Stimulated activated naive CD8-positive, alpha-beta T cell treated with anti-CD3 and anti-CD28 coated beads, Interleukin-15, Interleukin-2, amounts not matched to agents 100 U/mL and 50 U/mL, for 24 hours (primary cell): ENCODE measurements at places on chromosomes 3 and 15.
A peak's percentile ranks its signal among the peaks of the same experiment; 100 is the strongest.

- no peak for DNase-seq
Measured at GRCh38 chr15:36599620-36600433, 20.4 kb downstream of the CDIN1 start.

- DNase-seq = no peak
Measured at GRCh38 chr3:74403307-74403706, 211.2 kb downstream of the CNTN3 start.

GRCh38 chr15:65289261-65289854 is 2.7 kb upstream of the PARP16 start:
- DNase-seq = no peak

DNA sequence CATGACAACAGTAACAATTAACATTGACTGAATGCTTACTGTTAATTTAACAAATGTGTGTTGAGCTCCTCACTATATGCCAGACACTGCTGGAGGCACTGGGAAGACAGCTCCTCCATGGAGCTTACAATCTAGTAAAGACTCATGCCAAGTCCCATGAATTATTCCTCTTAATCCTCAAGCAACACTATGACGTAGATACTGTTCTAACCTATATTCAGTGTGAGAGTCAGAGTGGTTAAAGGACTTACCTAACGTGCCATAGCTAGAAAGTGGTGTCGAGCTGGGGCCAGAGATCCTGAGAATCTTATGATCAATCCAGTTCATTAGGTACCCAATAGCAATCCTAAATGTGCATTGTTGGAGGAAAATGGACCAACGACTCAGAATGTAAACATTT is 43.6 kb downstream of the MYO1E start:
- DNase-seq = no peak

DNA sequence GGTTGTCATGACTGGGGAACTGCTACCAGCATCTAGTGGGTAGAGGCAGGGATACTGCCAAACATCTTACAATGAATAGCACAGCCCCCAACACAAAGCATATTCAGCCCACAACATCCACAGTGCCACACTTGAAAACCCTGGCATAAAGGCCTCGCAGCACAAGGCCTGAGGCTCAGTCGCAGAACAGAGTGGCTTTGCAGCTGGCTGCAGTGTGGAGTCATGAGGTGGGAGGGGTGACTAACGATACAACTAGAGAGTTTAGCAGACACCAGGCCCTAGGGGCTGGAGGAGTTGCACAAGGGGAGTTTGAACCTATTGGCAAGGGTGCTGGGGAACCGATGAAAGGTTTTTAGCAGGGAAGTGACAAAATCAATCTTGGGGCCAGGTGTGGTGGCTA is 32.1 kb downstream of the GRK7 start:
- DNase-seq = peak; percentile 35

DNA sequence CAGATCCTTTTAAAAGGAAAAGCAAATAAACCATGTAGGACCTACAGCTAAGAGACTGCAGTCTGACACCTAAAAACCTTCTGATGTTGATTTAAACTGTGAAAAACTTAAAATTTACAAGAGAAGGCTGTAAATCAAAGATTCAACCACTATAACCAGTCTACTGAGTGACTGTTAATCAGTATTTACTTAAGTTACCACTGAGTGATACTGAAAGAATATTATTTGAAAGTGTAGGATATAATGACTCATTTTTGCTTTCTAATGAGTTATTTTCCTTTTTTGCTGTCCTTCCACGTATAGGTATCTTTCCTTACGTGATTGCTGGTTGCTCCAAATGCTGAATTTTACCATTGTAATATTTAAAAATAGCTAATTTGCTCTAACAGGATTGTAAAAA is 44.6 kb downstream of the RFX7 start:
- DNase-seq = no peak

DNA sequence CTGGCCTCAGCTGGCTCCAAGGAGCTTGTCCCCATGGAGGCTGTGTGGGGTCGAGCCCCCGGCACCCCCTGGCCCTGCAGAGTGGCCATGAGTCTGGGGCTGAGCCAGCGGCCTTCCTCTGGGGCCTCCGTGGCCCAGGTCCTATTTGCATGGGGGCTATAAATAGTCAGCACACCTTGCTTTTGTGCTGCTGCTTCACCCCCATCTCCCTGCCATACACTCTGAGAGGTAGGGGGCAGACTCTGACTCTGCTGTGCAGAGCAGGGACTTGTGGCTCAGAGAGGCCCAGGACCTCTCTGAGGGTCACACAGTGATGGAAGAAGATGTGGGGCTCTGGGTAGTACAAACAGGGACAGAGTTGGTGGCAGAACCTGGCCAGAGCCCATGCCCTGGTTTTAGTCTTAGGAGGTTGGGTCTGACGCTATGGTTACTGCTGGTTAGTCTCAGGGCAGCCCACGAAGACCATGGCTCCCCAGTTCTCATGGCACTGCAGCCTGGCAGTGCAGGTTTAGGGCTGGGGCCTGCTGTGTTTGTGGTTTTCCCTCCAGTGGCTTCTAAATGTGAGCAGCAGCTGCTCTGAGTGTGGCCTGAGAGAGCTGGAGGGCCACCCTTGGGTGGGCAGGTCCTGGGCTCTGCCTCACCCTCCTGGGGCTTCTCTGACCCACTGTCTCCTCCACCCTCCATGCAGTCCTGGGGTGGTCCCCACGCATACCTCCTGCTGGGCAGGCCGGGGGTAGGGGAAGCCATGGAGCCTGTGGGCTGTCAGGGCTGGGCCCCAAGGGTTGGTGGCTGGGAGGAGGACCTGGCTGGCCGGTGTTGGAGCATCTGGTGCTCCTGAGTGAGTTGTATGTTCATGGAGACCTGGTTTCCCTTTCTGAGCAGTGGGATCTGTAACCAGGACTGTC is 13.6 kb downstream of the PRKCD start:
- no peak for DNase-seq

DNA sequence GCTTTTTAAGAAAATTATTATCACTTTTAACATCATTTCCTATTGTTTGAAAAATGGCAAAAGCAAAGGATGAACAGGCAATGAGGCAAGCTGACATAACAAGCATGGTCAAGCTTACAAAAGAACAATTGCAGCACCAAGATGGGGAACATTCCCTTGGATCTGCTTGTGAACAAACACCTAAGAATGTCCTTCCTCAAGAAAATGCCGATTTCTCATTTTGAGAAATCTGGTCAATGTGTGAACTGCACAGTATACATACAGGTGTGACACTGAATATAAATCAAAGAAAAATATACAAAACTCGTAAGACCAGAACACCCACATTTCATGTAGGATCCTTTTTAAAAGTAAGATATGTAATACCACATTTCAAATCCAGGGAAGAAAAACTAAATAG is 58.9 kb downstream of the LRRFIP2 start:
- no peak for DNase-seq

- DNase-seq = no peak
Measured at GRCh38 chr3:18436213-18436612, 11.1 kb upstream of the SATB1 start.

- DNase-seq = no peak
Measured at GRCh38 chr3:190495796-190496195, 18.1 kb upstream of the IL1RAP start.

DNA sequence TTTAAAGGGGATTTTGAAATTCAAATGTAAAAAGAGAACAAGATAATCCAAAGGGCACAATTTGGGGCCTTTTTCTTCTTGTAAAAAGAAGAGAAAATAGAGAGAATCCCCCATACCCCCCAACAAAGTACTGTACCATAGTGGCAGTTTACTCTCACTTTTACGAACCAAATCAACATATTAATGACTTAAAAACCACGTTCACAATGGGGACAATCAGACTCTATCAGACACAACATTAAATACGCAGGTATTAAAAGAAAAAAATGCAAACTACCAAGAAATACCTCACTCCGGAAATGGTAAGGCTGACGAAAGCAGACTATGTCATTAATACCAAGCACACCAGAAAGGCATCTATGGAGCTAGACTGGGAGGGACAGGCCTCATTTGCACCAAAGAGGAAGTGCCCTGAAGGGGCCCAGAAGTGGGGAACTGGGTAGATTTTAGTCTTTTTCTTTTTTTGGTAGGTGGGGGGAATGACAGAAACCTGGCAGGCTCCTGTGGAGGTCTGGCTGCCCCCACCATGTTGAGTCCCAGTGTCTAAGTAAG is 134.3 kb downstream of the TIGIT start:
- no peak for DNase-seq

- no peak for DNase-seq
Measured at GRCh38 chr15:74913041-74913440, 6.4 kb upstream of the FAM219B start.

DNA sequence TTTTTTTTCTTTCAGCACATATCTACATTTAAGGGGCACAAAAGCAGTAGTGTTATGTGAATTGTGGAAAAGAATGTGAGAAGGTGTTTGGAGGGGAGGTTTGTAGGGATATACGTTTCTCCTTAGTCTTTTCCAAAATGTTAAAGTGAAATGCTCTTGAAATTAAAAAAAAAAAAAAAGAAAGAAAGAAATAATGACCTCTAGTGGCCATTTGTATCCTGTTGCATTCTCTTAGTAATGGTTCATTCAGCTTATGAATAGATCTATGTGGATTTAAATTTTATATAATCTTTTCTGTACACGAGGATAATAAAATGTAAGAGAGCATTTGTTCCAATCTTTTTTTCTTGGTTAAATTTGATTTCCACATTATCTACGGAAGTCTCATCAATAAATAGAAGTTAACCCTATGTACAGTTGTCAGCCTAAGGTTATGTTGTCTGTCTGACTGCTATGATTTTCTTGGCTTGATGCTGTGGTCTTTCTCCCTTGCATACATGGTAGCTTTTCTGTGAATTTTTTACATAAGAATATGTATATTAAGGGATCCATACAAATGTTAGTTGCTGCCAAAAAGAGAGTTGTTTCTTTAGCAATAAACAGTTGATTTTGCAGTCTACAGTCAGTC is 1.7 kb downstream of the P2RY13 start:
- no peak for DNase-seq

GRCh38 chr3:134694466-134694865 is 43.6 kb upstream of the KY start:
- no peak for DNase-seq

- no peak for DNase-seq
Measured at GRCh38 chr15:51198701-51199232, 104.1 kb upstream of the TNFAIP8L3 start.

GRCh38 chr3:69658514-69659140 is 80.6 kb upstream of the MITF start:
- DNase-seq = no peak

- no peak for DNase-seq
Measured at GRCh38 chr3:127003601-127004280, 20.8 kb downstream of the PLXNA1 start.

GRCh38 chr15:98433856-98434255 is 214.5 kb upstream of the IGF1R start:
- DNase-seq = no peak

DNA sequence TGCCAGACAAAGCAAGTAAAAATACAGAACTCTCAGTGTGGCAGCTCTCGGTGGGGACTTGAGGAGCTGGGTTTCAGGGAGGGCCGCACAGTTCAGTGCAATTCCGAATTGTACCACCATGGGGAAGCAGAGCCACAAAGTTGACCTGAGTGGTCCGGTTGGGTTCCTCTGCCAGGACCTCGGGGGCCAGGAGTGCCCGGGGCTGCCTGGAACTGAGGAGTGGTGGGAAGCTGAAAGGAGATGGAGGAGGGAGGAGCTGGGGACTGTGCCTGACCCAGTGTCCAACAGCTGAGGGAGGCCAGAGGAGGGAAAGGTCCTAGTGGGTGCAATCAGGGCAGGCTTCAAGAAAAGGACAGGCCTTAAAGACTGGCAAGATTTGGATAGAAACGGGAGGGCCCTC is 32.2 kb upstream of the TRH start:
- peak; percentile 55 for DNase-seq

DNA sequence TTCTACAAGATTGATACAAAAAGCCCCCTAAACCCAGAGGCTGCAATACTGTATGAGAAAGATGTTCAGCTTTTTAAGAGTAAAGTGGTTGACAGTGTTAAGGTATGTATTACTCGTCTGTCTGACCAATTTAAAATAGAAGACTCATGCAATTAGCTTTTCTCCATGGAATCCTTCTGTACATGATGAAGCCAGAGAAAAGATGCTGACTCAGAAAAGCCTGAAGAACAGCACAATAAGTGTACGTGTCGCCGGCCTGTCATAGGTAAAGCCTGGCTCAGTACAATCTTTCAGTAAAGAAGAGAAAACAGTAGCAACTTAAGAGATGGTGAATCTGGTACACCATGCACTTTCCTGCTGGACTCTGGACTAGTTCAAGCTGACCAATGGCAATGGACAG is 16.4 kb downstream of the NEK4 start:
- no peak for DNase-seq

- DNase-seq = no peak
Measured at GRCh38 chr3:135784557-135784956, 181.0 kb upstream of the PPP2R3A start.
